ENCODE measurements at places on chromosomes 3 and 15.

DNA sequence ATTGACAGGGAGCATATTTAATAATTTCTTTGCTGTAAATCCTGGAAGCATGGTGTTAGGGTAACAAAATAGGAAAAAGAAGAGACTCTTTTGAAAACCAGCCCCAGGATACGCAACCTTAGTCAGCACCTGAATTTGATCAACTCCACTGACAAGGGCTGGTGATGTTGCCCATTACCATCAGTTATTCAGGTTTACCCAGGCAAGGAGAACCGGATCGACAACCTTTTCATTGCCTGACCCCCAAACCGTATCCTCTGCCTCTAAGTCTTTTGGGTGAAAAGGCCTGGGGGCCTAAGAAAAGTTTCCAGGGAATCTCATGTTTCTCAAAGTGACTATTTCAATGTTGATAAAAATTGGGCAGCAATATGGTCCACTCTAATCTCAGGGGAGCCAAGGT, 313.3 kb downstream of the KBTBD8 start:
- no peak for DNase-seq

GRCh38 chr3:106530367-106530766, 661.6 kb upstream of the CBLB start:
- no peak for DNase-seq

- DNase-seq, result peak; percentile 90
Measured at GRCh38 chr3:13091898-13092611, 18.8 kb upstream of the IQSEC1 start.

GRCh38 chr3:160163229-160163878, 61.9 kb upstream of the C3orf80 start:
- no peak for DNase-seq

- no peak for DNase-seq
Measured at GRCh38 chr3:72536206-72536877, 311.9 kb downstream of the SHQ1 start.

DNA sequence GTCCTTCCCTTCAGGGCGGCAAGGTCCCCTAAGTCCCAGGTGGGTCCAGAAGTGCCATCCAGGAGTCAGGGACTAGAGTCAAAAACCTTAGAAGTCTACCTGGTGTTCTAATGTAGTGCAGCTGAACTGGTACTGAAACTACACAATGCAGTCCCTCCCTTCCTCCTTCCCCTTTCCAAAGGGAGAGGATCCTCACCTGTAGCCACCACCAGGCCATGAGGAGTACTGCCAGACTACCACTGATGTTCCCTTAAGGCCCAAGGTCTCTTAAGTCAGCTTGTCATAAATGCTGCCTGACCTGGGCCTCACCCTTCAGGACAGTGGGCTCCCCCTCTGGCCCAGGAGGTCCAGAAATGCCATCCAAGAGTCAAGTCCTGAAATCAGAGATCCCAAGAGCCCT, 98.9 kb downstream of the ULK4 start:
- no peak for DNase-seq

DNA sequence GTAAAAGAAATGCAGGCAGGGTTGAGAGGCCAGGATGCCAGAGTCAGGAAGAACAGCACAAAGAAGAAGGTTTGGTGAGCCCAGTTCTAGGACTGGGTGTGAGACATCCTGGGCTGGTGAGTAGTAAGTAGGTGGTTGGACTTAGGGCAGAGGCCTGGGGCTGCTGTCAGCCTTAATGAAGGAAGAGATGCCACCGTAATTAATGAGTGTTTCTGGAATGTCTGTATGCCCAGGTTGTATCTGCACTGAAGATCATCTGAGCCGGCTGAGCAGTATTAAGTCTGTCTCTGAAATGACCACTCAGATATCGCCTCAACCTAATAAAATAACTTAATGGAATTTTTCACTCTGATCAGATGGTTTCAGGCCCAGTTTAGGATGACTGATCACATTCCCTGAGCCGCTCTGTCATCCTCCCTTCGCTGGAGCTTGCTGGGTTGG, 532.9 kb upstream of the IL12A start:
- DNase-seq, result no peak

- DNase-seq, result no peak
Measured at GRCh38 chr3:122873741-122874515, 79.1 kb downstream of the SLC49A4 start.

GRCh38 chr3:184812662-184813042, 686 bp downstream of the VPS8 start:
- no peak for DNase-seq

DNA sequence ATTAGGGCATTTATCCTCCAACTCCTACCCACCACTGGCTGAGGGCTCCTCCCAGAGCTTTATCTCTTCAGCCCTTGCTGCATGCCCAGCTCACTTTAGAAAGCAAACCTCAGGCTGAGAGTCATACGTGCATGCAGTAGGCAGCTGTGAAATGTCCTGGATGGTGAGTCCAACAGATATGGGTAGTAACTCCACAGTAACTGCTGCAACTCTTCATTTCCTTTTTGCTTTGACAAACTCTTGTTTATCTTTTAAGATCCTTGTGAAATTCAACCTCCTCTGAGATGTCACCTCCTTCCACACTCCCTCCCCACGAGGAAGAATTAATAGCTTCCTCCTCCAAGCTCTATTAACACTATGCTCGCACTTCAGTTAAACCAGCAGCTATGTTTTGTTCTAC, 35.9 kb upstream of the CTNNB1 start:
- no peak for DNase-seq

- DNase-seq, result no peak
Measured at GRCh38 chr3:119184111-119184510, 10.7 kb downstream of the UPK1B start.

GRCh38 chr15:68409736-68410370, 22.1 kb downstream of the ITGA11 start:
- peak; percentile 62 for DNase-seq

GRCh38 chr3:87997298-87997697, 61.5 kb downstream of the CGGBP1 start:
- no peak for DNase-seq

DNA sequence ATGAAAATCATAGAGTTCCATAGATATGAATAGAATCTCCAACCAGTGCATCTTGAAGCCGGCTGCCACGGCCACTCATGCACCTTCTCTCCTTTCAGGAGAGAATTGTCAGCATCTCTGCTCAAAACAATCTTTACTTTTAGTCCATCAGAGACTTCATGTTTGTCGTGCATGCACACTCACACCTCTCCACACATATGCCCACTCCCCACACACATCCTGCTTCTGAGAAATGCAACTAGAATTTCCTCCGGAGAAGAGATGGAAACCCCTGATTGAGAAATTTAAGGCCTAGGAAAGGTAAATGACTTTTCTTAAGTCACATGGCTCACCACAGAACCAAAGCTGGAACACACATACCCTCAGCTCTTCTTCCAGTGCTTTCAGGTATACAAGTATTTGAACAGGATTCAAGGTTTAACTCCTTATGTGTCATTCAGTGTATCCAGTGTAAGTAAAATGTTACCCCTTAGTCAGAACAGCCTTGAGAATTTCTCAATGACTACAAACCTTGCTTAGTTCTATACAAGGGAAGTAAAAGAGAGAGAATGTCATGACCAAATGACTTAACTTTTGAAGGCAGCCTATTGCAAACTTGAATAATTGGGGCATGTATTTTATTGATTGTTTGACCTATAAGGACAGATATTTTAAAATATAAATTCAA, 69.1 kb upstream of the TSEN2 start:
- DNase-seq, result no peak

GRCh38 chr3:172082269-172082668, 42.9 kb downstream of the FNDC3B start:
- DNase-seq, result peak; percentile 89

DNA sequence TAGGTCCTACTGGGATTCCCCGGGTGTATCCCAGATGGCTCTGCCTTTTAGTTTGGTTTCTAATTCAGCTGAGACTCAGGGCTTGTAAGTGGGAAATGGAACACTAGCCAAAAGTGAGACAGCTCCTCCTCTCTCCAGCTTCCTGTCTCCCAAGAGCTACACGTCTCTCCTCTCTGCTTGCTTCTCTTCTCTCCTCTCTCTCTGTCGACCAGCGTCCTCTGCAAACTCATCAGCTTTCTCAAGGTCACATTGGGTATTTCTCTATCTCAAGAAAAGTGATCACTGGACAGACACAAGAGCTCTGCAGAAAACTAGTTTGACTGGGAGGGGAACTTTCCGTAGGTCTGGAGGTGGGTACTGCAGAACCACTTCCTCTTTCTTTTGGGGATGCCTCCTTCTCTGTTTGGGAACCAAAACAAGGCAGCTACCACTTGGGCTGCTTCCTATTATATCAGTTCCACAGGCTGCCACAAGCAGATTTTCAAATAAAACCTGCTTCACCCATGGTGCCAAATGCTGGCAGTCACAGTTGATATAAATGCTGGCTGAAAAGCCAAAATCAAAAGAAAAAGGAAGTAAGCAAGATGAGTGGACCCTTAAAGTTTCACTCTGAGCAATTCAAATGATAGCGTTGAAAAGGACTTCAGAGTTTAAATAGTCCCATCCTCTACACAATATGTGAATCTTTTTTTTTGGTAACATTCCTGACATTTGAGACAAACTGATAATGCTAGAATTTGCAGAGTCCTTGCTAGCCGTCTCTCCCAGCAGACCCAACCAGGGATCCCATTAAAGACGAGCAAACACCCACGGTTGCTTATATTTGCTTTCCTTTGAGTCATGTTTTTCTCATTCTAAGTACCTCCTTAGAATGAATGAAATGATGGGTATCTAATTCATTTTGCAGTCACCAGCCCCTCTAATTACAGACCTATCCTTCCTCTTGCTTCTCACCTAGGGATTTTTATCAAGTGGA, 7.2 kb upstream of the DYNC1LI1 start:
- no peak for DNase-seq

- DNase-seq, result no peak
Measured at GRCh38 chr3:34013818-34014570, 215.6 kb downstream of the PDCD6IP start.

DNA sequence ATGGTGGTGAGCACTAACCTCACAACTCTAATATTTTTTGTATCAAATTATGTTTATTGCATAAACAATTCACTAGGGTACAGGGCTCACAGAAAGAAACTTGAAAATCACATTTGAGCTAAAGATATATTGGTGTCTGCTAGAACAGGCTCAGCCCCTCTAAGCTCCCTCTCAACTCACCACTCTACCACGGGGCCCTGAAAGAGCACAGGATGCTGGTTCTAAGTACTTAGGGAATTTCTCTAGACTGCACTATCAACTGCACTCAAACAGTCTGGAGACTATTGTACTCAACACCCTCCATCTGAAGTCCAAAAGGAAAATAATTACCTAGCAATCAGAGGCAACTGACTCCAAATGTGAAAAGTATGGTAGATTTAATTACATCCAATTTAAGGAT, 98.7 kb upstream of the STRIT1 start:
- no peak for DNase-seq

- DNase-seq, result no peak
Measured at GRCh38 chr15:87498560-87498959, 758.0 kb downstream of the NTRK3 start.

DNA sequence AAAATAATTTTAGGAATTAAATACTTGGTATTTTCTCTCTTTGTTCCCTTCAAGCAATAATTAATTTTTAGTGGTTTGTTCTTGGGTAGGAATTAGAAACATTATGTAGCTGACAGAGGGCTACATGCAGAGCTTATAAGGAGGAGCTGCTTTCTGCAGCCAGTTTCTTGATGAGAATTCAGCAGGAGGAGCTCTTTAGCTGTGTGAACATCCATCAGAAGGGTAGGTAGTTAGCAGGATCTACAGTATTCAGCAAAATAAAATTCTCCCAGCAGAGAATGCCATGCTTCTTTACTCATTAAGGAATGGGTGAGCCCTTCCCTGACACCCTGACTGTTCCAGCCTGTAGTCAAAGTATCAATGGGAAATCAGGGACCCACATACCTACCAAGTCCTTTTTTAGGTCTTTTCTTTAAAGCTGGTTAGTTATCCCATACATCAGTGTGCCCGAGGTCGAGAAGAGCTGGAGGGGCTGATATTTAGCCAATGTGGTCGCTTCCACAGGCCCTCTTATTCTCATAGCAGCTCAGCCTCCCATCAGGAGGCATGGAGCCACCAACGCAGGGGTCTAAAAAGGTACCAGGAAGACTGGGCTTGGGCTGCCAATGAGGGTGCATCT, 54.0 kb downstream of the KCNAB1 start:
- DNase-seq, result no peak

- DNase-seq, result no peak
Measured at GRCh38 chr3:111924283-111924682, 54.5 kb upstream of the ABHD10 start.

DNA sequence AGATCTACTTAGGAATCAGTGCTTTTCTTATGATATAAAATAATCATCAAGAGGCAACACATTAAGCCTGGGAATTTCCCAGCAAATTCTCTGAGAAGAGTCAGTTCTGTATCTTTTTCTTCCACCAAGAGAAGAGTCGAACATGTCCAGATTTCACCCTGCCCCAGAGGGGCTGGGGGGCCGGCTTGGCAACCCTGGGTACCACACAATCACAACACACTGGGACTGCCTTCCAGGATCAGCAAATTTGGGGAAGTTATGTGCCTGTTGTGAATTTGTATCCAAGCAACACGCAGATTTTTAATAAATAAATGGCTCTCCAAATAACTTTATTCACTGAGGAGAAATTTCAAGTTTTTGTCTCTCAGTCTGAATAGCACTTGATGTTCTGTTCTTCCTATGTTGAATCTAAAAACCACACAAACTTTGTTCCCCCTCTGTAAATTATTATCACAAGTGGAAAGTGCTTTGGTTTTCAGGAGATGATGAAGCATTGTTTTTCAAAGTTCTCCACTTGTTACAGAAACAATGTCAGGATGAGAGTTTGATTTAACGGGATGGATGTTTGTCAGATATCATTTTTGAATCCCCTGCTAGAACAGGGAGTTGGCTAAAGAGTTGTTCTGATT, 357.2 kb downstream of the ZNF385D start:
- DNase-seq, result no peak

GRCh38 chr3:183823963-183824362, 1.4 kb downstream of the MAP6D1 start:
- DNase-seq, result no peak

GRCh38 chr3:4351164-4351855, 48.1 kb downstream of the SETMAR start:
- no peak for DNase-seq

GRCh38 chr3:179948740-179949139, 88.0 kb downstream of the PEX5L start:
- DNase-seq, result no peak

GRCh38 chr15:83739629-83740028, 85.7 kb downstream of the ADAMTSL3 start:
- no peak for DNase-seq

GRCh38 chr3:23288286-23288685, 85.2 kb downstream of the UBE2E2 start:
- no peak for DNase-seq

DNA sequence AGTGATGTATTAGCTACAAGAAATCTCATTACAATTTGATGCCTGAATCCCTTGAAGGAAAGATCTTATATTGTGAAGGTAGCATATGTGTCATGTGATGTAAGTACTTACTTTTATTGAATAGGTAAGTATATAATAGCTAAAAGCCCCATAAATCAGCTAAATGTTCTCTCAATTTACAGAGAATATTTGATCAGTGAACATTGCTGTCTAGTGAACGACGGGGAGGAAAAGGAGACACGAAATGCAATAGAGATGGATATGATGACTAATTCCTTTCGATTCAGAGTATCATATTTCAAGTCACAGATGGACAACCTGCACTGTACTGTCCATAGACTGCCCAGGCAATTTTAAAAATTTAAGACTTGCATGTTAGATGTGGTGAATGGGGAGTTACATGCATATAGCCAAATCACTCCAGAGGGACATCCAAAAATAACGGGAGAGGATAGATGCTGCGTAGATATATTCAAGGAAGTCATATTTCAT, 462.1 kb upstream of the CDIN1 start:
- DNase-seq, result no peak
